GM23248 (cell line): ENCODE measurements at places on chromosomes 5 and 9. TPM values are rescaled to one million over a fixed set of nuclear protein-coding genes. Genes with fewer than 3 reads are reported as not detected.

DNA sequence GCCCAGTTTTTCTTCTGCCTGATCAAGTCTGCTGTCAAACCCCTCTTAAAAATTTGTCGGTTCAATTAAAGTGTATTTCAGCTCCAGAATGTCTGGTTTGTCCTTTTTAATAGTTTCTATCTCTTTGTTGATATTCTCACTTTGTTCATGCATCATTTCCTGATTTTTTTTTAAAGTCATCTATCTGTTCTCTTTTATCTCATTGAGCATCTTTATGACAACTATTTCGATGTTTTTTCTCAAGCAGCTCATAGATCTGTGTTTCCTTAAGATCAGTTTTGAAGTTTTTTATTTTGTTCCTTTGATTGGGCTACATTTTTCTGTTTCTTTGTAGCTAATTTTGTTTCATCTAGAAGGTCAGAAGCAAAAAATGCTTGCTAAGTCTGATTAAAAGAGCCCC is 53.7 kb downstream of the FGD3 start:
- DNase-seq = no peak

DNA sequence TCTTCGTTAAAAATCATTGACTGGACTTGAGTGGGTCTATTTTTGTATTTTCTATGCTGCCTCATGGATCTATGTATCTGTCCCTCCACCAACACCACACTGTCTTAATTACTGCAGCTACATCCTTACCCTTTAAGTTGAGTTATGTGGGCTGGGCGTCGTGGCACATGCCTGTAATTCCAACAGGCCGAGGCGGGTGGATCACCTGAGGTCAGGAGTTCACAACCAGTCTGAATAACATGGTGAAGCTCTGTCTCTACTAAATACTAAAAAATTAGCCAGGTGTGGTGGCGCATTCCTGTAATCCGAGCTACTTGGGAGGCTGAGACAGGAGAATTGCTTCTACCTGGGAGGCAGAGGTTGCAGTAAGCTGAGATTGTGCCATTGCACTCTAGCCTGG is 48.2 kb downstream of the XRCC4 start:
- no peak for DNase-seq

DNA sequence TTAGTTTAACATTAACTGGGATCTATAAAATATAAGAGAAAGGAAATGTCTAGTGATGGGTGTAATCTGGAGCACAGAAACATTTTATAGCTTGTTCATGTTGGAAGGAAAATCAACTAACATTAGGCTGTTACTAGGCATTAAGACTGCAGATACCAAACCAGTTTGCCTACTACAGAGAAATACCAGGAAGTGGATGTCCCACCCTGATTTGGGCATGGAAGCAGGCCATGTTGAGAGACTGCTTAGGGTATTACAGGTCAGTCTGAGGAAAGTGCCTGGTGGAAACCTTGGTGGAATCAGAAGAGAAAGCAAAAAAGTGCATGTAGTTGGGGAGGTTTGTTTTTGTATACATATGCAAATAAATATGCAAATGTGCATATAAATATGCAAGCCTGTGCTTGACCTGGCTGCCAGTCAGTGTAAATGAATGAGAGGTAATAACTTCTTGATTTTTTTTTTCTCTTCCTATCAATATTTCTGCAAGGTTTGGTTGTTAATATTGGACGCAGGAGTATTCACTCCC is 9.6 kb upstream of the CCDC112 start:
- DNase-seq = no peak

DNA sequence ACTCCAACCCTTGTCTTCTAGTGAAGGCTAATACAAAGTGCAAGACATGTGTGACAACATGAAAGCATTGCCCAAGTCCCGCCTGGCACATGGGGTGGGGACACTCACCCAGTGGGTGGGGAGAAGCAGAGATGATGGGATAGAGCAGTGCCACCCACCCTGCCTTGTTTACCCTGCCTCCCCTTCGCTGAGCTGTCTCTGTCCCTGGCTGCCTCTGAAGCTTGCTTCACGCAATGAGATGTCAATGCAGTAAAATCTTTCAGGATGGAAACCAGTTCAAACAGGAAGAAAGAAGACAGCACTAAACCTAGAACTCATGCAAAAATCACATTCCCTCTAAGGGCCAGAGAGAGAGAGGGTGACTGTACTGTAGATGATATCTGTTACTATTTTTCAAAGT is 148.0 kb downstream of the INSYN2B start:
- DNase-seq = no peak

GRCh38 chr5:148639081-148639480 is 15.2 kb downstream of the HTR4 start:
- DNase-seq = no peak

- DNase-seq = no peak
Measured at GRCh38 chr5:156922207-156922792, 40.7 kb downstream of the TIMD4 start.

GRCh38 chr5:176172246-176172645 is 66.0 kb upstream of the SIMC1 start:
- DNase-seq = no peak

- no peak for DNase-seq
Measured at GRCh38 chr5:91132550-91132949, 250.6 kb downstream of the ARRDC3 start.

- peak; percentile 36 for DNase-seq
Measured at GRCh38 chr5:154761046-154761736, 6.0 kb downstream of the LARP1 start.

GRCh38 chr5:39143151-39143860 is 69.1 kb upstream of the RICTOR start:
- DNase-seq = no peak

- DNase-seq = peak; percentile 64
Measured at GRCh38 chr9:94944626-94945025, 218.1 kb downstream of the AOPEP start.

- no peak for DNase-seq
Measured at GRCh38 chr5:146626936-146627335, 110.9 kb upstream of the GPR151 start.

DNA sequence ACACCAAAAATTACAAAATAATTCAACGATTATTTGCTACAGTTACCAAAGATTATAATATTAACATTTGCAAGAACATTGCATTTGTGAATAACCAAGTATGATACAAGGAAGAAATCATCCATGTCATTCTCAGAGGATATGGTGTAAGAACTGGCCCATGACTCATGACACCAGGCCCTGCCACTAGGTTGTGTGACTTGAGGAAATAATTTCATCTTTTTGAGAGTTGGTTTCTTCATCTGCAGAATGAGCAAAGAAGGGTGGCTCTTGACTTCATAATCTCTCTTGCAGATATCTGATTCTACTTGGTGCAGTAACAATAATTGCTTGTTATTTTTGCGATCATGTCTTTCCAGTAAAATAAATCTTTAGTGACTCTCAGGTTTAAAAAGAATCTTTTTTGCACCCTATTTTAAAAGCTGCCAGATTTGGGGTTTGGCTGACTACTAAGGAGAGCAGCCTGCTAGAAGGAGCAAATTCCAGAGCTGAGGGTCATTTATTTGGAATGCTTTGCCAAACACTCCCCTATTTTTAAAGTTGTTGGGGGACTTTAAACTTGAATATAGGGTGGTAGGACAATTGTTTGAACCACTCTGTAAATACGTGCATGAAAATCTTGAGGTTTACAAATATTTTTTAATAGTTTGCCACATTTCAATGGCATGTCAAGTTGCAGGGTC is 23.5 kb downstream of the ITGA1 start:
- peak; percentile 90 for DNase-seq

DNA sequence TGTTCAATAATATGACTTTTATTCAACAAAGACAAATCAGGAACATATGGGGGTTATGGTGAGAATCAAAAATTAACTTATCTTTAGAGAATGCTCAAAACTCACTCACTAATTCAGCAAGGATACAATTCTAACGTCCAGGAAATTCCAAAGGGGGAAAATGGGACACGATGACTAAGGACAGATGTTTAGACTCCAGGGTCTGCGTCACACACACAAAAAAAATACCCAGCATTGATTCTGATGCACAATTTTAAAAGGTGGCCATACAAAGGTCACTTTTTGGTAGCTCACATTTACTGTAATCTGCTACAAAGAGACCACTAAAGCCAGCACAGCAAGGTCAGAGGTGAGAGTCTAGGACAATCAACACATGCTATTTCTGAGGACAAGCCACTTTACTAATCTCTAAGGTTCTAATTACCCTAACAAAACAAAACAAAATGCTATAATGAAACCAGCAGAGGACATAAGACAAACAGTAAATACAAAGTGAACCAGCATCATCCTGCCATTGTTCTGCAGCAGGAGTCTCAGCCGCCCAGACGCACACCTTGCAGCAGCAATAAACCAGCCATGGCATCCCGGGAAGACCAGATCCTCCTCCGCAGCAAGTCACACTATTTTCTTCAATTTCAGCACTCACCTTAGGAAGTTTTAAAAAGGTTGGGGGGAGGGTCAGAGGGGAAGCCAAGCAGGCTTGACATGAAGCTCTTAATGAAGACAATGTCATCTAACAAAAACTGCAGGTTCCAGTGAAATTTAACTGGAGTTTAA is 57.8 kb downstream of the TTC39B start:
- DNase-seq = peak; percentile 77

GRCh38 chr5:169636477-169637084 is 494 bp upstream of the DOCK2 start:
- no peak for DNase-seq

DNA sequence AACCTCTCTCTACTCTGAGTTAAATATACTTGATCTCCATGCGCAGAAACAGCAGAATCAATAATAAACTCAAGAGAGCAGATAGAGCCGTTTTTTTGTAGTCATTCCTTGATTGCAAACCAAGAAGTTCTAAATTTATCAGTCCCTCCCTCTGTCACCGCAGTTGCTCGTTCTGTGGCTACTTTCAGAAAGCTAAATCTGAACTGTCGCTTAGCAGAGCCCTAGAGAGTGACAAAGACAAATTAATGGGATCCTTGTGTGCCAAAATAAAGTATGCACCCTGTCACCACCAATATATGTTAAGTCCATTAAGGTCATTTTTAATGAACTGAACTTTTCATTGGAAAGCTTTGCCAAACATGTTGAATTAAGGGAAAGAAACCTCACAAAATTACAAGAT is 218.3 kb downstream of the ADAMTSL1 start:
- no peak for DNase-seq

GRCh38 chr9:77843871-77844155 is 187.8 kb downstream of the GNAQ start:
- no peak for DNase-seq

DNA sequence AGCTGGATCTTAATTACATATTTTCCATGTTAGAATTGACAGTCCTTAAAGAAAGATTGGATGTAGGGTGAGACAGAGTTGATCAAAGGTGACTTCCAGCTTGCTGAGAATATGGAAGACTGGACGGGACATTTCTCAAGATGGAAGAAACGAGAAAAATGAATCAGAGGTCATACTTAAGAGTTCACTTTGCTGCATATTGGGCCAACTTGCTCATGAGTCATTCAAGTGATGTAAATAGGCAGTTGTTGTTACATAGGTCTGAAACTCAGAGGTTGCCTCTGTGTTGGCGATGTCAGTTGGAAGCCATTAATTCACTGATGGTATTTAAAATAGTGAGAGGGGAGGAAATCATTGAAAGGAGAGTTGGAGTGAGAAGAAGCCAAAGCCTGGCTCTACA is 132.8 kb downstream of the CD180 start:
- DNase-seq = peak; percentile 4

GRCh38 chr9:129572052-129572425 is 48.9 kb downstream of the C9orf50 start:
- DNase-seq = no peak

DNA sequence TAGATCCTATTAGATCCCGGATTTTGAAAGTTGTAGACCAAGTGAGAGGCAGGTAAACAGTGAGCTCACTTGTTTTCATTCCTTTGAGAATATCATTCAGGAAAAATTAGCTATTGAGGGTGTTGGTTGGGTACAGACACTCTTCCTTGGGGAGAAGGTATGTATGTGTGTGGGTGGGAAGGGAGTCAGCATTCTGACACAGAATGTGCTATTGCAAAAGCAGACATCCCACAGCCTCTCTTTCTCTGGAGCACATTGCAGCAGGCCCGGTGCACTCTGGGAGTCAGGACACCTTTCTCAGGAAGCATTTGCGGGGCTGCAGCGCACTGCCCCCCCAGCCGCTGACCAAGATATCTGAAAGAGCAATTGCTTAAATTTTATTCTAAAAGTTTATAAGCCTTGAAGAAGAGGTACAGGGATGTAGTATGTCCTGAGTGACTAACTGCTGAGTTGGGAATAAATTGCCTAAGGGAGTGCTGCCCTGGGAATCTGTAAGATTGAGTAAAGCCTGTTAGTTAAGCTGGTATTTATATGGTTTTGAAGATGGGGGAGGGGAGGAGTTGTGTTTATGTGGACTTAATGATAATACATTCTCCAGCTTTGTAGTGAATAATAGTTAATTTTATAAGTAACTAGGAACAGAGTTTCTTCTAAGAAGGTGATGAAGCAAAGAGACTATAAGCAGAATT is 5.2 kb downstream of the TNFAIP8 start:
- peak; percentile 88 for DNase-seq

DNA sequence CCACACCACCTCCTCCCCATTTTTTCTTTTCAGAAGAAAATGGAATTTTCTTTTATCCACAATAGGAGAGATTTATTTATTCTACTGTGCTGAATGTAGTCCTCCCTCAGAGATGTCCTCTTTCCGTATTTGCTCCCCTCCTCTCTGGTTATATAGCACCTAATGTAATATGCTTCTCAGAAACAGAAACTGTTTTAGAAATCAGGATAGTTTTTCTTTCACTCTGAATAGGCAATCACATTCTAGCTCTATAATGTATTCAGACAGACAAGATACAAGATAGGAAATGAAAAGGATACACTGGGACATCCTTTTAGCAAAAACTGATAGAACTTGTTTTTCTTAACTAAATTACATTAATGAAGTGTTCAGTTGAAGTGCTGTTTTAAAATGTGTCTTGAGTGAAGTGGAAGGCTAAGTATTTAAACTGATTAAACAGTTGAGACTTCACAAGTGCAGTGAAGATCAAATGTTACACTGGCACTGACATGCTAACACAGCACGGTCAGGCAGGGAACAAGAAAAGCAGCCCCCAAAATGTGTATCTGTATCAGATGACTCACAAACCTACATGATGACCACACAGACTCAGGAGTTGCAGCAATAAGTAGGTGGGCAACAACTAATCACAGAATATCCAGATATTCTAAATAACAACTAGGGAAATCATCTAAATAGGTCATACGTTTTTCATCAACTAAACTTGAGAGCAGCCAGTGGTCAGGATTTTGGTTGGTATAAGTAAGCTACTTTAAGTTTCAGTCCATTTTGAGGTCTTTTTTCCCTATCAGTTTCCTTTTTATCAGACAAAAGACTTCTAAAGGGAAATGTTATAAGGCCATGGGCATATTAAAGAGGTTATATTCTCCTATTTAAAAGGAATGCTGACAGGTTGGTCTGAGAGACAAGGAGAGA is 260.4 kb downstream of the MLLT3 start:
- DNase-seq = no peak

GRCh38 chr5:56050551-56051255 is 55.9 kb upstream of the IL6ST start:
- DNase-seq = no peak

CANX gene
- total RNA-seq = 466 and 488 TPM in 2 replicates

PCDHGA12 gene
- 8.6 and 10.9 TPM in 2 replicates for total RNA-seq

CRHBP gene
- not detected in 2 replicates for total RNA-seq

IL7R gene
- 12.6 and 16.9 TPM in 2 replicates for total RNA-seq

LCN9 gene
- total RNA-seq = not detected in 2 replicates

FGF10 gene
- not detected in 2 replicates for total RNA-seq

SPINK13 gene
- total RNA-seq = not detected in 2 replicates

ARHGEF39 gene
- 0.13 and 2.1 TPM in 2 replicates for total RNA-seq

ACSL6 gene
- 0.11 TPM in 1 of 2 replicates, not detected in the other for total RNA-seq

PRDM9 gene
- not detected in 2 replicates for total RNA-seq

KIAA0825 gene
- total RNA-seq = 4.6 and 7.0 TPM in 2 replicates

LTC4S gene
- 3.7 and 6.6 TPM in 2 replicates for total RNA-seq

CCL27 gene
- total RNA-seq = not detected in 2 replicates

NDOR1 gene
- total RNA-seq = 12.1 and 12.4 TPM in 2 replicates

TSSK1B gene
- not detected in 2 replicates for total RNA-seq

C1QTNF3 gene
- total RNA-seq = 0.11 and 0.38 TPM in 2 replicates

EPB41L4A gene
- 0.11 and 1.8 TPM in 2 replicates for total RNA-seq
